ENCODE measurements at places on chromosomes 1 and 21. TPM values are rescaled to one million over a fixed set of nuclear protein-coding genes. Genes with fewer than 3 reads are reported as not detected.

ICOSLG gene
- total RNA-seq = 0.22 TPM

- no peaks in the 10 kb centered on the region for H3K36me3 ChIP-seq
- no peak overlapping the region for H3K4me3 ChIP-seq
- H3K27me3 ChIP-seq = no peaks in the 10 kb centered on the region
- no peak for DNase-seq
- no peak overlapping the region for H3K27ac ChIP-seq
- H3K4me1 ChIP-seq = peaks cover 10% of the 10 kb centered on the region
Observed at GRCh38 chr1:200731654-200732332, 6.9 kb upstream of the CAMSAP2 start.

NLRP3 gene
- 0.09 TPM for total RNA-seq

C1orf87 gene
- total RNA-seq = not detected

DNA sequence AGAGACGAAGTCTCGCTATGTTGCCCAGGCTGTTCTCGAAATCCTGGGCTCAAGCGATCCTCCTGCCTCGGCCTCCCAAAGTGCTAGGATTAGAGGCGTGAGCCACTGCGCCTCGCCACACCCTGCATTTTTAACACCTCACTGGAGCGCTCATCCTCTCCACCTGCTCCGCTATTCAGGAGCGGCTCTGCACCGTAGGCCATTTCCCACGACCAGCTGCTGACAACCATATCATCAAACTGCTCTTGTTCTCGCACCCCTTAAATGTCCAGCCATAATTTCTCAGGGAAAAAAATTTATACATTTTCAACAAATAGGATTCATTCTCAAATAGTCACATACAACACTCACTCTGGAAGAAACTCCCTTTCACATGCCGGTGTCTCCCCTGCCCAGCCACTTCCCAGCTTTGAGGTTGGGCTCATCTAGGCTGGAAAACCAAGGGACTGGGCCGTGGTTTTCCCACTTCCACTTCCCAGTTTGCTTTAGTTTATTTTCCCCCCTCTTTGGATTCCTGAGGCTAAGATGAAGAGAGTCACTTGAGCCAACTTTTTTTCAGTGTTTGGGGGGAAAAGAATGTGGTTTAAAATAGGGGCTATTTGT, 639 bp upstream of the IPO9 start:
- DNase-seq = no peak
- H3K27me3 ChIP-seq = no peaks in the 10 kb centered on the region
- no peaks in the 10 kb centered on the region for H3K36me3 ChIP-seq
- peak overlapping the region; percentile 74 for H3K4me3 ChIP-seq
- peaks cover 32% of the 10 kb centered on the region for H3K4me1 ChIP-seq
- no peak overlapping the region for H3K27ac ChIP-seq

GRCh38 chr1:50268049-50268448, 155.2 kb downstream of the DMRTA2 start:
- H3K27me3 ChIP-seq = no peaks in the 10 kb centered on the region
- no peaks in the 10 kb centered on the region for H3K4me1 ChIP-seq
- no peak overlapping the region for H3K4me3 ChIP-seq
- no peak overlapping the region for H3K27ac ChIP-seq
- no peaks in the 10 kb centered on the region for H3K36me3 ChIP-seq
